ENCODE measurements at places on chromosomes 6 and 20.

GRCh38 chr20:50611128-50611810 lies 80.1 kb downstream of the RIPOR3 start:
- no peak for DNase-seq

DNA sequence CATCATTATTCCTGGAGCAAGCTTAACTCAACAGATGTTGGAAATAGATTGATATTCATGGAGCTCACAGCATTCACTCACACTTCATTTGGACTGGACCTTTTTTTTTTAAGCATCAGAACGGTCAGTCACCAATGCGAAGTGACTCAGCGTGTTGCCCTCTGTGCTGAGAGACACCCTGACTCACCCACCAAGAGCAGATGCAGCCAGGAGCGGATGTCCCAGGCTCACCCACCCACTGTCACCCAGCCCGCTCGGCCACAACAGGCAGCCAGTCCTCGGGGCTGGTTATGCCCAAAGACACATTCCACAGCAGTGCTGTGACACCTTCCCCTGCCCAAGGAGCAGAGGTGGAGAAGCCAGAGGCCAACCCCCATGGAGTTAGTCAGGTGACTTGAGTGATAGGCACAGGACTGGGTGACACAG lies 15.7 kb downstream of the RNASET2 start:
- DNase-seq = no peak

- no peak for DNase-seq
These were observed 18.5 kb upstream of the TUBB2A start for GRCh38 chr6:3175715-3176402.

DNA sequence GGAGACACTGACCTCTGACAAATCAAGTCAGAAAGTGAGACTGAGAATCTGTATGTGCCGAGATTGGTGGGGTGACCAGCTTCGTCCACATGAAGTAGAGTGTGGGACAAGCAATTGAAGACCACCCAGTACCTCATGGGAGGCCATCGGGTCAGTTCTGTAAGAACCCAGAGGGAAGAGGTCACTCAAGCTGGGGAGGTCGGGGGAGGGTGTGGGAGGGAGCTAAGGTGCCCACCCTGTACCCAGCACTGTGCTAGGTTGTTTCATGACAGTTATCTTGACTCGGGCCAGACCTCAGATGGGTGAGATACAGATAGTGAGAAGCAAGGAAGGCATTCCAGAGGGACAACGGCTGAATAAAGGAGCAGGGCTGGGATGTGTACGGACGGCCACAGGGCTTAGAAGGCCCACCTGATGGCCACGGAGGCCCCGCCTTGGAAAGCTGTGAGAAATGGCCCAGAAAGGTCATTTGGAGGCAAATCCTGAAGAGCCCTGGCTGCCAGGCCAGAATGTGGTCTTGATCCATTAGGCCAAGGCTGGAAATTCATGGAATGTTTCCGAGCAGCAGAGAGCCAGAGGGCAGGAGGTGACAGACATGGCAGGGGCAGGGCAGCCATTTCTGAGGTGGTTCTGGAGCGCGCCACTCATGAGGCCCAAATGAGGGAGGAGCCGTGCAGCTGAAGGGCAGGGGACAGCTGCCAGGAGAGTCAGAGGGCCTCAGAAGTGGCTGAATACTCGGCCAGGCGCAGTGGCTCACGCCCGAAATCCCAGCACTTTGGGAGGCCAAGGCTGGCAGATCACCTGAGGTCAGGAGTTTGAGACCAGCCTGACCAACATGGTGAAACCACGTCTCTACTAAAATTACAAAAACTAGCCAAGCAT lies 7.7 kb downstream of the MMP24OS start:
- no peak for DNase-seq

- DNase-seq = no peak
These were observed 9.8 kb upstream of the ELOVL5 start for GRCh38 chr6:53358440-53359094.

DNA sequence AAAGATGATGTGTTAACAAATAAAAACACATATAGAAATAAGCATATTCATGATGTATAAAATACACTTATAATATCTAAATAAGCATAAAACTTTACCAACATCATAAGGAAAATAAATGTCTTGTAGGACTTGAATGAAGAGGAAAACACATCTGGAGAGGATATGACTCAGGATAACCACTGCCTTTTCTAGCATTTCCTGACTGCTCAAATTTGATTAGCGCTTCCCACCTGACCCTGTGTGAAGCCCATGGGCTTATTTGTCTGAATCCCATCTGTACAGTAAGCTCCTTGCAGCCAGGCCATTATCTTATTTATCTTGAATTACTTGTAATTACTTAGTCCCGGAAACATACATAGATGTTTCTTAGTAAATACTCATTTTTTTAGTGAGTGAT lies 608.6 kb downstream of the COL12A1 start:
- no peak for DNase-seq

GRCh38 chr6:8279041-8279805 lies 156.1 kb downstream of the SLC35B3 start:
- no peak for DNase-seq

DNA sequence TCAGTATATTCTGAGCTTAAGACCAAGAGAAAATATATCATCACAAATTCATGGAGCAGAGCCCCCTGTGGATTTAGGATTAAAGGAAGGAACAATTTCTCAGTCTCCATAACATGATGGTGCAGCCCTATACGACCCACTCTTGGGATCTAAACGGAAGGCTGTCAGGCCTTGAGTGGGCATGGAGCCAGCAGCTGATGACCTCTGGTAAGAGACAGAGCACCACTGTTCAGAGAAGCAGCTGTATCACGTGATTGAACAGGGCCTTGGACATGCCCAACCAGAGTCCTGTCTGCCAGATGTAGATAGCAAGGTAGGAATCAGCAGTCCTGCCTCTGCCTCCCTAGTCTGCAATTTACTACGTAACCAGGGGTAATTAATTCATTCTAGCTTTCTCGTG lies 259.4 kb upstream of the POU3F2 start:
- no peak for DNase-seq

DNA sequence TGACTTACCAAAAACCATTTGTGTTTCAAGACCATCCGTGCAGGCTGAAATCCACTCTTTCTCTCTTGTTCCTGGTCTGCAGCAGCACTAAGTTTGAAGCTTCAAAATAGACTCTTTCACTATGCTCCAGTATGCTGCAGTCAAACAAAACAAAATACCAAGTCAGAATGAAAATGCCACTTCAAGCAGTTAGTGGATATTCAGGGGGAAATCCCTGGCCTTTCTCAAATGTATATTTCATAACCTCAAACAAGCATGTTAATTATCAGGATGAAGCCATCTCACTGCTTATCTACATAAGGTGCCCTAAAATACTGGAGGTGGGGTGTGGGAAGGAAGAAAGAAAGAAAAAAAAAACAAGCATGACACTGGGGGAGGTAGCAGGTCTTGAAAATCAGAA lies 103.5 kb downstream of the ATXN1 start:
- no peak for DNase-seq

DNA sequence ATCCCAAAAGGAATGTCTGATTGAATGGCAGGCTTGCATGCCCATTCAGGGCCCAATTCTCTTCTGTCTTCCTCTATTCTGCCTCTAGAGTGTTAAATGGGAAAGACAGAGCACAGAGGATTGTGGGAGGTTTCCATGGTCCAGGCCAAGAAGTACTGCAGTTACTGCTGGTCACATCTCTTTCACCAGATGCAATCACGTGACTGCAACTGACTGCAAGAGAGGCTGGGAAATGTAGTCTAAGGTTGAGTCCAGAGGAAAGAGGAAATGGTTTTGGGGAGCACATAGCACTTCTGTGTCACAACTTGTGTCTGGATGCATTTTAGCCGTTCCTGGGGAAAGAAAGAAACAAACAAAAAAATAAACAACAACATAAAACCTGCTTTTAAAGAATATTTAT lies 336.4 kb upstream of the BTBD3 start:
- no peak for DNase-seq

DNA sequence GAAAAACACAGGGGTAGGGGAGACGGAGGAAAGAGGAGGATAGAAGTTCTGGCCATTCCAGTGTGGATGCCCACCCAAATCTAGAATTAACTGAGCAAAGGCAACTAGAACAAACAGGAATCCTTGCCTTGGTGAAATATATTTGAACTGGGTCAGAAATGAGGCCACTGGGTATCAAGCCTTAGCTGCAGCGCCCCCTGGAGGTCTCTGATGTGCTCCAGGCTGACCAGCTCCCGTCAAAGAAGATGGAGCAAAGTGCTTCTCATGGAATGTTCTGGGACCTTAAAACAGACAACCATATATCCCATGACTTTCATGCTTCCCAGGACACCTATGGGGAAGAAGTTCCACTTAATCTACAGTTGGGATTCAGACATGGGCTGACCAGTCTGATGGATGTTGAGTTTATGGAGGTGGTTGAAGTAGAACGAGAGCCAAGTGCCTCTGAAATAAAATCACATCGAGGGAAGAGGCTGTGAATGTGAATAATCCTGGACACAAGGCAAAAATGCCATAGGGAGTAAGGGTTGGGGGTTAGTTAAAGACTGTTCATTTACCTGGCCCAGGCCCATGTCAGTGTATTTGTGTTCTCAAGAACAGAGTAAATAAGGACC lies 50.4 kb downstream of the HLA-DPB1 start:
- no peak for DNase-seq

DNA sequence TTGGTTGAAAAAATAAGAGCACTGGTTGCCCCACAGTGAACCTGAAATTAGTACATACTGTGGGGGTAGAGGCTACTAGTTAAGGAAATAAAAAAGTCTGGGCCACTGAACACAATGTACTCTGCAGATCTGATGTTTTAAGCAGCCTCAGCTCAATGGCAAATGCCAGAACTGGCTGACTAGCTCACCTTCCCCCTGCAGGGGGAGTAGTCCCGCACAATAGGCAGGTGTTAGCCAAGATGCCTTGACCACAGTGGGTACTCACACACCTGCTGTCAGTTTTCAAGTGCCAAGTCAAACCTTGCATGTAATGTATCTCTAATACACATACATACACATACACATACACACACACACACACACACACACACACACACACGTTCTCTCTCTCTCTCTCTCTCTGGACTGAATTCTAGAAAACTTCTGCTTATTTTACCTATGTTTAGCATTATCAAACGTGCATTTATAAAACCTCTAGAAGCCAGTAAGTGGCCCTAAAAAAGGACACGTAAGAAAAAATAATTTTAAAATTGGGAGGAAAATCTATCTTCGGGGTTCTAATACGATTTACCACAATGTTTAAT lies 36.1 kb downstream of the GMDS start:
- DNase-seq = no peak

- no peak for DNase-seq
These were observed 497.8 kb upstream of the ARID1B start for GRCh38 chr6:156279261-156279969.

DNA sequence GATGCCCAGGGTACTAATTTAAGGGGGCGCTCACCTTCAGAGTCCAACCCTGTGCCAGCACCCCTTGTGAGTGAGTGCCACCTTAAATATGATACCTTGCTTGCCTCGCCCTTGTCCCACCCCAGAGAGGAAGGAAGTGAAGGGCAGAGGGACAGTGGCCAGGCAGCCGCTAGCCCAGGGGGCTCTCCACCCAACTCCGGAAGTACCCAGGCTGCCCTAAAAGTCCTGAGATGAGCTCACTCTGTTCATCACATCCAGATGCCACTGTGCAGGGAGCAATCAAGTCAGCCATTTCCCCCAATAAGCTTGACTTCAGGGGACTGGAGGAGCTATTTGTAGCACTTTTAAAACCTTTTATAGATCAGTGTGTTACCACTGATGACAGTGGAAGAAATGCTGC lies 25.0 kb upstream of the STX16 start:
- DNase-seq = no peak

- DNase-seq = no peak
These were observed 13.9 kb upstream of the GABRR2 start for GRCh38 chr6:89328976-89329375.

DNA sequence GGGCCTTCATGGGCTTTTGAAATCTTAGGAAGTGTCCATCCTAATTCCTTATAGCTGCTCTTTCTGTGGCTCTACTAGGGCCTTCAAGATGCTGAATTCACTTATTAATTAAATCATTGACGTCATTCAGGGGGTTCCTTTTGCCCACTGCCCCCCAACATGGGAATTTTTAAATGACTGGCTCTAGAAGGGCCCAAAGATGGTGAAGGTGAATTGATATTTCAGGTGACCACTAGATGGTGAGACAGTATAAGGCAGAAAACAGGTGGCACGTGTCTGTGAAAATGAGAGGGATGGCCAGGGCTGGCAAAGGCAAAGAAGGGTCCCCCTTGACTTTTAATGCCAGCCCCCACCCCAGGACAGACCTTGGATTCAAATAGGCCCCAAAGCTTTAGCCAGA lies 11.8 kb downstream of the GNAS start:
- no peak for DNase-seq

GRCh38 chr6:24089736-24090135 lies 36.3 kb upstream of the NRSN1 start:
- DNase-seq = no peak

DNA sequence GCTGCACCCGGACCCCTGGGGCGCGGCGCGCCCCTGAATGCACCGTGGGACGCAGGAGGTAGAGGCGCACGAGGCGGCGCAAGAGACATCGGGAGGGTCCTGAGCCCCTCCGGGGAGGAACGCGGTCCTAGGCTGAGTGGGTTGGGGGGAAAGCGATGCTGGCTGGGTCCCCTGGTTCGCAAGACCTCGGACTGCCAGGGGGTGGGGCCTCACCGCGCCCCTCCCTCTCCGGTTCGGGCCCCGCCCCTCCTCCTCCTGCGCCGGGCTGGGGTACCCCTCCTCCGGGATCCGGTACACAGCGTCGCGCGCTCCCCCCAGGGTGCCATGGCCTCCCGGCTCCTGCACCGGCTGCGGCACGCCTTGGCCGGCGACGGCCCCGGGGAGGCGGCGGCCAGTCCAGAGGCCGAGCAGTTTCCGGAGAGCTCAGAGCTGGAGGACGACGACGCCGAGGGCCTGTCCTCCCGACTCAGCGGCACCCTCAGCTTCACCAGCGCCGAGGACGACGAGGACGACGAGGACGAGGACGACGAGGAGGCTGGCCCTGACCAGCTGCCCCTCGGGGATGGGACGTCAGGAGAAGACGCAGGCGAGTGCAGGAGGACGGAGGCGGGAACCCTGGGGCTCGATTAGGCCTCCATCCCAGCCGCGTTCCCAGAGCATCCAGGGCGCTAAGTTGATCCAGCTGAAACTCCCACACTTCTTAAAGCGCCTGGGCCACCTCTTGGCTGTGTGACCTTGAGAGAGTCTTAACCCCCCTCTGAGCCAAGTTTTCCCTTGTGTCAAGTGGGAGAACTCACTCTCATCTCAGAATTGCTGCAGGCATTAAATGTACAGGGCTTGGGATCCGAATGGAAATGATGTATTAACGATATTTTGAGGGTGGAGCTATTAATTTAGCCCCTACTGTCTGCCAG lies 541 bp downstream of the SNX21 start:
- no peak for DNase-seq
